ENCODE measurements at places on chromosomes 1 and 21.

DNA sequence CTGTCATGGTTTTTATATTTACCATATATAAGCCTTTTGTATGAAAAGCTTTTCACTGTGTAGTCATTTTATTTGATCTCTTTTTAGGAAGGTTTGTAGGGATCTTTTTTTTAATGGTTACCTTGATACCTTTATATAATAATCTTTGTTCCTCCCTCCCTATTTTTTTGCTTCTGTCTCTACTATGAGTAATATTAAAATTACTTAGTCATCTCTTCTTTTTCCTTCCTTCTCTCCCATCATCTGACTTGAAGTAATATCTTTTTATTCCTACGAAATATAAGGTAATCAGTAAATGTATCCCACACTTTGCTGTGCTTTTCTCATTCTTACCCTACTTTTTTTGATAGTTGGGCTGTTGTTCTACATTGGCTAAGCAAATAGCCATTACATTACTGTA, 161.4 kb downstream of the MAGI3 start:
- DNase-seq, result no peak

DNA sequence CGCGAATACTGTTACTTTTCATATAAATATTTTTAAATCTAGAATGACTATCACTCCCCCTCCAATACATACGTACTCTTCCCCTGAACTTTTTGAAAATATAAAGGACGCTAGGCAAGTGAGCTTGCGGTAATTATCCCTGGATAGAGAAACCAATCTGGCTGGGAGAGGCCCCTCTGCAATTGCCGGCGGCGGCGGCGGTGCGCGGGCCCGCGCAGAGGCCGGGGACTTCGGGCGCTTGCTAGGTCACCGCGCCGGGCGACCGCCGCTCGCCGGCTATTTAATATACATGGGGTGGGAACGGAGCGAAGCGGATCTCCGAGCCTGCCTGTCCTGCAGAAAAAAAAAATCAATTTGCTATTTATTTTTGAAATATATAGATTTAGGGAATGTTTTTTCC, 416.3 kb upstream of the ESRRG start:
- DNase-seq, result no peak

DNA sequence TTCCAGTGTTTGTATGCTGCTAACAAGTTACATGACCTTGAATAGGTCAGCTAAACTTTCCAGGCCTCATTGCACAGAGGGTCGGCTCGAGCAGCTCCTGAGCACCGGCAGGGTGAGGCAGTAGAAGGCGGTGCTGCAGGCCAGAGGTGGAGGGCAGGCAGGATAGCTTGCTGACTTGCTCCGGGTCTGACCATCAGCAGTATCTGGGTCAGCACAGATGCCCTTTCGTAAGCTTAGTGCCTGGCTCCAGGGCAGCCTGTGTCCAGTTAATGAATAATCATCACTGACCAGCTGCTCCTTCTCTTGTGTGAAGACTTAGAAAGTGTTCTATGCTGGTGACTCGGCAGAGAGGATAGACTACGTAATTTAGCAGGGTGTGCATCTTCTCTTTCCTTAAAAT, 6.9 kb downstream of the MAPKAPK2 start:
- DNase-seq, result no peak

DNA sequence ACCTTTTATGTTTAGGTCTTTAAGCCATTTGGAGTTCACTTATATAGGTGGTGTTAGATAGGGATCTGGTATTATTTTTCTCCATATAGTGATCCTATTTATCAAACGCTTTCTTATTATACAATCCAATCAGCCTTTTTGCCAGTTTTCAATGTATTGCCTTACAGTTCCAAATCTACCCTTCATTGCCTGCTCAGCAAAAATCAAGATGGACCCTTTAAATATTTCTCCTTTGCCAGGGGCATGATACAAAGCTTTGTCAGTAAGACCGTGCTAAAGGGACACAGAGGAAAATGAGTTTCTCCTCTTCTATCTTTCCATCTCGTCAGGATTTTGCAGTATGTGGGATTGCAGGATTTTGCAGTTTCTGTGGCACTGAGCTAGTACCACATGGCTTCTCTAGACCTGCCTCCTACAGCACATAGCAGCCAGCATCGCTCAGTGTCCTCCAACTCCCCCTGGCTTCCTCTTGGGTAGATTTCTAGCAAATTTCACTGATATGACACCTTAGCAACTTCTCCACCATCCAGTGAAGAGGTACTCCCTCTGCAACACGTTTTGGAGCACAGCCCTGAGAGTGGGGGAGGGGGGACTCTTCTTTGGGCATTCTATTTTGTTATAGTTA, 22.5 kb upstream of the CAP1 start:
- DNase-seq, result no peak

DNA sequence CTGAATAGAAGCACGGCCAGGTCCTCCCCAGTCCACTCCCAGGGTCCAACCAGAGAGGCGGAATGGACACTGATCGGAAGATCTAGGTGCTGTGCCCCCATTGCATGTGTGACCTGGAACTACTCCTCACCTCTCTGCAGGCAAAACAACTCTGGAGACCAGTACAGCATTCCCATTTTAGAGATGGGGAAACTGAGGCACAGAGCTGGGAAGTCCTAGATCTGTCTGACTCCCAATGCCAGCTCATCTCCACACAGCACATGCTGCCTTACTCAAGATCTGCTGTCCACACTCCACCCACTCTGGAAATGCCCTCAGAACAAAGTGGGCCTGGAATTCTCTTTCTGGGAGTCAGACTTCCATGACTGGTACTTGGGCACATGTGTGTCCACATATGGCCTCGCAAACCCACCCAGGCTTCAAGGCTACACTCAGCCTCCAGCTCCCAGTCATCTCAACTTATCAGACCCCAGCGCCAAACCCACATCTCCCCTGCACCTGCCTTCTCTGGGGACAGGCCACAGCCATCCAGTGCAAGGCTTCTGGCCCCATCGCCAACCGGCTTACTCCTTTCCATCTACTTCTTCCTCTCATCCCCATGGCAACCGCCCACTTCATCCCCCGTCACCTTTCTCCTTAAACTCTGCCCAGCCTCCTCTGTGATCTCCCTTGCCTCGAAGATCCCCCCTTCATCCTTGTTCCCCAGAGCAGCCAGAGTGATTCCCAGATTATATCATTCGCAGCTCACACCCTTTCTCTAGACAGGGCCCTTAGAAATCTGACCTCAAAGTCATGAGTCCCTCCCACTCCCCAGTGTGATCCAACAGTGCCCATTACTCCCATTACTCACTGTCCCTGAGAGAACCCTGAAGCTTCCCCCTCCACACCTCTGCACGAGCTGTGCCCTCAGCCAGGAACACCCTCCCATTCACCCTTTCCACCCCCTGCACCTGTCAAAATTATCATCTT, 2.7 kb downstream of the COL8A2 start:
- no peak for DNase-seq

- DNase-seq, result no peak
These were observed 21.5 kb upstream of the PWP2 start for GRCh38 chr21:44085491-44086321.

DNA sequence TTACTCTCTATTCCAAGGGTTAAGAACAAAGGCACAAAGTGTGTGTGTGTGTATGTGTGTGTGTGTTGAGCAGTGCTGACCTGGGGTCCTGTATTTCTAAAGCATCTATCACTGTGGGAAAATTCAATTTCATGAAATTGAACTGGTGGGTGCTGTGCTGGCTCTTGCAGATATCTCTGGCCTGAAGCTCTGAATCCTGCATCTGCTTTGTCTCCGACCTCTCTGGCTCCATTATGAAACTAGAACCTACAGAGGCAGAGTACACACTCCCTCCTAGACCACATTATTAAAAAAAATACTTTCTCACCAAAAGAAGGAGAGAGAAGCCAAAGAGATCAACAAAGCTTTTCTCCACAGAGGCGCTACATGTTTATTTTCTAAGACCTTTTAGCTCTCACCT, 88.4 kb upstream of the PDE4B start:
- no peak for DNase-seq

DNA sequence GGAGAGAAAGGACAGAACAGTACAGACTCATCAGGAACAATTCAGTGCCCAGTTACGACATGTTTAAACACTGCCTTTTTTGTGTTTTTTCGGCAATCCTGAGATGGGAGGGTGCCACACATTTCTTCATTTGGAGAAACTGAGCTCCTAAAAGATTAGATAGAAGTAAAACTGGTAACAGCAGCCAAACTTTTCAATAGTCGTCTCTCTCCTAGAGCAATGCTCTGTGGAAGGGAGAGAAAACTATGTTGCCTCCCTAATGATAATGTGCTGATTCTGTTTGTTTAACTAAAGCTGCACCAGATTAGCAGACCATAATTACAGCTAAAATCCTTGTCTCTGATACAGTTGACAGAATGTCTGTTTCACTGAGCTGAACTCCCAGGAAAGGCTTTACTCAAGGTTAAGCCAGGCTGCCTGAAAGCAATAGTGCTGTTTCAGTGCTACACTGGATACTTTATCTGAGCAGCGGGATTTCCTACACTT, 76.2 kb upstream of the CXADR start:
- DNase-seq, result no peak

DNA sequence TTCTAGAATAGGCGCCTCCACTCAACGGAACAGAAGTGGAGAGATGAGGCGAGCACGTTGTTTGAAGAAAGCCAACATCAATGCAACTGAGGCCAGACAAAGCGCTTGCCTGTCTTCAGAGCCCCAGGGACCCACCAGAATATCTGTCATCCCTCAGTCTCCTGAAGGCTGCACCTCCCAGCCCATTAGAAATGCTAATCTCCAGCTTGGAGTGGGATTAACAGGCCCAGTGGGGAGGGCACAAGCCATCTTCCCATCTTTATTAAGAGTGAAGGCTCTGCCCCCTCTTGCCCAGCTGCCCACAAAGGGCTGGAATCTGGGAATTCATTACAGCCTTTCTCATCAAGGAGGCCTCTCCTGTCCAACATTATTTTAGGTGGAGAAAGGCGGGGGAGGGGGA, 16.8 kb upstream of the CNTN2 start:
- no peak for DNase-seq

GRCh38 chr1:117824616-117825015, 104.8 kb downstream of the GDAP2 start:
- DNase-seq, result no peak

GRCh38 chr21:35020902-35021301, 28.2 kb downstream of the RUNX1 start:
- DNase-seq, result no peak

GRCh38 chr1:222347627-222348026, 200.3 kb downstream of the HHIPL2 start:
- no peak for DNase-seq

- DNase-seq, result no peak
These were observed 6.2 kb downstream of the WDR64 start for GRCh38 chr1:241658081-241658793.

DNA sequence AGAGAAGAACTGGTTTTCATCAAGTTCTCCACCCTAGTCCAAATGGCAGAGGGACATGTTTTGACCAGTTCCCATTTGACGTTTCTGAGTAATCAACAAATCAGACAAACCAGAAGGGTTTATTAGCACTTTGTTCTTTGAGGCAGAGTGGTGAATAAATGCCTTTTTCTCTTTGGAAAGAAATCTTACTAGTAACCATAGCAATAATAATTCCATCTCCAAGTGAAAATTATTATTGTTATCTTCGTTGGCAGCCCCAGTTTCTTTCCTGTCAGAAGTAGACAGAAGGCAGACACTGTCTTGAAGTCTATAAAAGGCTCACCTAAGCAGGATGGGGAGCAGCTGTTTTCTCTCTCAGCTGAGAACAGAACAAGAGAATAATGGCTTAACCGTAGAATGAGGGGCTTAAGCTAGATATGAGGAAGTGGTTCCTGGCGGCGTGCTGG, 391.6 kb downstream of the PBX1 start:
- DNase-seq, result no peak

DNA sequence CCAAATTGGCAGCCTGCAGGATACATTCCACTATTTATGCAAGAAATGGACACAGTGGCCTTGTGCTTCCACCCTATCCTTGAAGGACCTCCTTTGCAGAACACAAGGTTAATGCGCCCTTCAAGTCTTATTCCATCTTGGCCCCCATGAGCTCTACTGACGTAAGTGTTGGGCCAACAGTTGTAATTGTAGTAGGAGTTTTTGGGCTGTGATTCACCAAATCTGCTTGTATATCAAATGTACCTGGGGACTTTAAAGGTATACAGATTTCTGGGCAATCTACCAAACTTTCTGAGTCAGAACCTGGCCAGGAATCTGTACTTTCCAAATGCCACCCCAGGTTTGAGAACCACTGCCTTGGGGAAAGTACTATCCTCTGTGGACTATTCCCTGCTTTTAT, 100.9 kb upstream of the MARK1 start:
- no peak for DNase-seq

DNA sequence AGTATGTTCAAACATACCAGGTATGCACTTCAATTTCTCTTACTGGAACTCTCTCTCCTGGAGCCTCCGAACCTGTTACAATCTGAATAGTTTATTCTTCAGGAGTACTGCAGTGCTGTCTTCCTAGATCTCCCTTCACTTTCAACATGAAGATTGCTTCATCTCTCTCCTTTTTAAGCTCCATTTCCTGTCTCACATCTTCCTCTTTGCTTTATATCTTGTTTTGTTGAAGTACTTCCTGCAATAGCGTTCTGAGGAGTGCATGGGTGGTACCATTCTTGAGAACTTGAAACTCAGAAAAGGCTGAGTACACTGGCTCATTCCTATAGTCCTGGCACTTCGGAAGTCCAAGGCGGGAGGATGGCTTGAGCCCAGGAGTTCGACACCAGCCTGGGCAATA, 15.7 kb upstream of the C1orf146 start:
- DNase-seq, result no peak

DNA sequence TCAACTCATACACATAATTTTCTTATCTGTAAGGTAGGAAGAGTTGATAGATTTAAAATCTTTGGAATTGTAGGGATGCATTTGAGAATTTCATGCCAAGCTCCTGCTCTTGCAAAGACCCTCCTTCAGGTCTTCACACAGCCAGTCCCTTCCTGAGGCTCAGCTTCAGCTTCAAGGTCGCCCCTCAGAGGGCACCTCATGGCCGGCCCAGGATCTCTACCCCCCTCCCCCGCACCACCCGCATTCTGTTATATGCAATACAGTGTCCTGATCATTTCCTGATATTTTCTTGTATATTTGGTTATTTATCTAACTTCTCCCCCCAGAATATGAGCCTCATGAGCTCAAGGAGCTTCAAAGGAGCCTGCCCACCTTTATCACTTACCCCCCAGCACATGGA, 47.0 kb upstream of the BACE2 start:
- DNase-seq, result no peak

GRCh38 chr1:201767339-201767738, 61.6 kb upstream of the IPO9 start:
- DNase-seq, result no peak

DNA sequence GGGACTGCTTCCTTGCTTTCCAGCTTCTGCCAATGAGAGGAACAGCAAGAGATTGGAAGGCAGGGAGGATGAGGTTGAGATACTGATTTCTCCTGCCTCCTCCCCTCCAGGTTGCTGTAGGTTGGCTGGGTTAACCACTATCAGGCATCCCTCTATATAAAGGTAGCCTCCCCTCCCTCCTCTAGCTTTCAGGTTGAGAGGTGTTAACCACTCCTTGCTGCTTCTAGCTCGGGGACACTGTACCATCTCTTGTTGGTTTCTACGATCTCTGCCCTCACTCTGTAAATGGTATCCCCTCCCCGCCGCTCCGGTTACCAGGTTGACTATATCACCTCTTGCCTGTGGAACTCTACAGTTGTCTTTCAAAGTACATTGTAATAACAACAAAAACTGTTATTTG, 16.7 kb downstream of the LPAR3 start:
- DNase-seq, result no peak

GRCh38 chr1:185297982-185298381, 19.1 kb downstream of the IVNS1ABP start:
- DNase-seq, result no peak

- DNase-seq, result peak; percentile 27
These were observed 69.8 kb downstream of the TNR start for GRCh38 chr1:175673371-175674150.

GRCh38 chr21:18622383-18622782, 218.8 kb upstream of the TMPRSS15 start:
- no peak for DNase-seq

GRCh38 chr1:201351617-201352016, 25.9 kb downstream of the TNNT2 start:
- no peak for DNase-seq

Measured in GM12892 (cell line).